ENCODE measurements at places on chromosomes 2 and 18.

DNA sequence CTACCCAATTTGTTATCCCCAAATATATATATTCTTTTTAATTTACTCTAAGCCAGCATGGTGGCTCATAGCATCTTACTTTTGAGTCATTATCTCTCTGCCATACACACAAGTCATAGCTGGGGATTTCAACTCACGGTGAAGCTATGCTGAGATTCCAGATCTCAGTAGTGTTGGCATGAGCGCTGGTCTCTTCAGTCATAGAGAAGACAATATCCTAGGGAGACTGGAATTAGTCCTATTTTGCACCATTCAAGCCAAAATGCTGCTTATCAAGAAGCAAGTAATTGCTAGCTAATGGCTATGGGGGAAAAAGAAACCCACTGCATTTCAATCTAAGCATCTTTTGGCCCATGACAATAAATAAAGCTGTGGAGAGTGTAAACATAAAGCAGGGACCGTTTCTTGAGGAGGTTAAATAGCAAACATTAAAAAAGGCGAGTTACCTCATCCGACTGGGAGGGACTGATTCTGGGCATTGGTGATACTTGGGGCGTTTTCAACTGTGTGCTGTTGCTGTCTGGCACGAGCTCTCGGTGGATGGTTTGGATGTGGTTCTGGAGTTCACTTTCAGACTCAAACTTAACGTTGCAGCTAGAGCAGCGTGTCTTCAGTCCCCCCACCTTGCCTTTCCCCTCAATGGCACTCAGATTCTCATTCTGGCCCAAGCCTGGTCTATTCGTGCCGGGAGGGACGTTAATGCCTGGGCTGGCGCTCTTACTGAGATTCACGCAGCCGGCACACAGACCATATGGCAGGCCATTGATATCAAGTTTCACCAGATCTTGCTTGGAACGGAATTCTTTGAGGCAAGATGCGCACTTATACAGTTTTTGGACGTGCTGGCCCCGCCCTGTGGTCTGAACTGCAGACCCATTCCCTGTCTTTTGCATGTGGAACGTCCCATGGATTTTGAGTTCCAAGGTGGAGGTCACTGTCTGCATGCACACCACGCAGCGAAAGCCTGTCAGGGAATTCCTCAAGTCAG lies 127.8 kb downstream of the ZNF521 start:
- no peak for DNase-seq

DNA sequence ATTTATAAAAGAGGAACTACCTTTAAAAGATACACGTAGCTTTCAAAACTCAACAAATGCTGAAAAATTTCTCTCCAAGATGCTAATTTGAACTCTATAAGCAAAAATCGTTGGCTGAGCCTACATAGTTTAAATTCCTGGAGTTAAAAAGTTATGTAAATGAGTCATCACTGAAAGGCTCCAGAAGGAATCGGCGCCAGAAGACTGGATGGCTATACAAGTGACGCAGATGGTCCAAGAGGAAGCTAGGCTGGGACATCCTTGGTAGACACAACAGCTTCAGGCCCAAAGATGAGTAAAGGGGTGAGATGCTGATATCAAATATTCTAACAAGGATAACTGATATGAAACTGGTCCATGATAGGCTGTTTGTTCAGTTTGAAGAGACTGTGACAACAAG lies 22.8 kb upstream of the DNAH6 start:
- no peak for DNase-seq

DNA sequence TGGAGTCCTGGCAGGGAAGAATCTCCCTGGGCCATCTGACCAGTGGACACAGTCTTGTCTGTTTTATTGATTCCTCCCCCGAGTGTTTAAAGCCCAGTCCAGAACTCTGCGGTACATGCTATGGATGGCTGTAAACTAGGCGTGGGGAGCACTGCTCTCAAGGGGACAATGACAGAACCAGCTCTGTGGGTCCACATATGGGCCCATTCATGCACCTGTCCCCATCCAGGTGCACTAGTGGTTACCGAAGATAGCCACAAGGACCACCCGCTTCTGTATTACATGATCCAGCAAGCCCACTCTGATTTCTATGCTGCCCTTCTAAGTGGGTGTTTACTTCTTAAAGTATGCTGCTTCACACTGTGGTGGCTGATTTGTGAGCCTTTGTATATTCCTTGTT lies 21.0 kb downstream of the CHST10 start:
- DNase-seq = no peak

GRCh38 chr2:24353973-24354372 lies 6.4 kb downstream of the ITSN2 start:
- DNase-seq = no peak

GRCh38 chr2:58770846-58771245 lies 529.7 kb upstream of the FANCL start:
- no peak for DNase-seq

DNA sequence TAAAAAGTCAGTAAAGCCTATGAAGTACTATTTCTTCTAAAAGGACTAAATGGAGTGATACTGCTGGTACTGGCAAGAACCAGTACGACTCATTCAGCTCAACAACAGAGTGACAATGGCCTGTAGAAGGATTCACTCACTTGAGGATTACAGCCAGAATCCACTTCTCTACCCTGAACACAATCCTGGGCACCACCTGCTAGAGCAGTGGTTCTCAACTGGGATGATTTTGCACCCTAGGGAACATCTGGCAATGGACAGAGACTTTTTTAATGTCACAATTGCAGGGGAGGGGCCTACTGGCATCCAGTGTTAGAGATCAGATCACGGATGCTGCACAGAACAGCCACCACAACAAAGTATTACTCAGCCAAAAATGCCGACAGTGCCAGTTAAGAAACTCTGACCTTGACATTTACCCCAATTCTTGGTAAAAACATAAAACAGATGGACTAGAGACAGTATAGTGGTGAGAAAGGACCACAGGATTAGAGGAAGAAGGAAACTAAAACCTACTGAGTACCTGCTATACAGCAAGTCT lies 5.0 kb downstream of the SPIRE1 start:
- DNase-seq = no peak

GRCh38 chr2:58475756-58476155 lies 234.6 kb upstream of the FANCL start:
- DNase-seq = no peak

DNA sequence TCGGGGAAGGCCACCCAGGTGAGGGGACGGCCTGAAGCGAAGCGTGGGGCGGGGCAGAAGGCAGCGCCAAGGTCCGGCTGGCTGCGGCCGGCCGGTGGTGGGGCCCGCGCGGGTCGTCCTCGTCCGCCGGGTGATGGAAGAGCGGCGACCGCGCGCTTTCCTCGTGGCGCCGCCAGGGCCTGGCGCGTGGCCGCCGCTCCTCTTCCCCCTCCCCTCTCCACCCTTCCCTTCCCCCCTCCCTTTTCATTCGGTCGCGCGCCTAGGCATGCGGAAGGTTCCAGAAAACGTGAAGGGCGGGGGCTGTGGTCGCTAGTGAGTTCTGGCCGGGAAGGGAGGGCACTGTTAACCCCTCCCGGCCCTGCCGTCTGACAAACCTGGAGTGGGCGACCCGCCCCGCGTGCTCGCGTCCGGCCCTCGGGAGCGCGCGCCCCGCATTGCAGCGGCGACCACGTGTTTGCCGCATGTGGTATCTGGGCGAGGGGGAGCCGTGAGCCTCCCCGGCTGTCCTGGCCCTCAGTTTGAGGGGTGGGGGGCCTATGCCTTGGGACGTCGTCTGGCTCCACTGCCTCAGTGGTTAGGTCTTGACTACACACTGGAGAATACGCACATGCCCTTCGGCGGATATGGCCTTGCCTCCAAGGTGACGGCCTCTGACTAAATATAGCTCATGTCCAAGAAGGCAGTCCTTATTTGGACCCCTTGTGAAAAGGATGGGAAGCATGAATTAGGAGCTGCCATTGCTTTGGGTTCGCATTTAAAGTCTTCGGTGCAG lies 579 bp downstream of the MAT2A start:
- peak; percentile 69 for DNase-seq

- no peak for DNase-seq
Observed at GRCh38 chr18:31591113-31591512, 564 bp upstream of the TTR start.

DNA sequence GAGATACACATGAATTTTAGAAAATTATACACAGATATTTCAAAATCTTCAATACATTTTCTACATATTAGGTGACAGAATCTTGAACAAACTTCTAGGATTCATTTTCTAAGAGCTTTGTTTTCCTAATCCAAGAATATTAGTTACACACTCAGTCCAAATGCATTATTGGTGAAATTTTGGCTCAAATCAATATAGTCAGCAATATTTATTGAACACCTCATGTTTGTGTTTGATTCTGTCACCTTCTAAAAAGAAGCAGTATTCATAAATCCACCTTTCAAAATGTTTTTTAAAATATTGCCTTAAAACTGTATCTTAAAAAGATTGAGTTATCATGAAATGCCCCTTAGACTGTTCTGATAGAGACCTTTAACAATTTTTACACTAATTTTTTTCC lies 40.2 kb downstream of the KCNH7 start:
- DNase-seq = no peak

- no peak for DNase-seq
Observed at GRCh38 chr2:61181382-61182058, 19.5 kb downstream of the C2orf74 start.

GRCh38 chr2:134366359-134366758 lies 112.5 kb downstream of the MGAT5 start:
- no peak for DNase-seq

- DNase-seq = no peak
Observed at GRCh38 chr2:210459880-210460279, 16.7 kb downstream of the LANCL1 start.

- no peak for DNase-seq
Observed at GRCh38 chr2:30425326-30425725, 21.7 kb upstream of the LCLAT1 start.

DNA sequence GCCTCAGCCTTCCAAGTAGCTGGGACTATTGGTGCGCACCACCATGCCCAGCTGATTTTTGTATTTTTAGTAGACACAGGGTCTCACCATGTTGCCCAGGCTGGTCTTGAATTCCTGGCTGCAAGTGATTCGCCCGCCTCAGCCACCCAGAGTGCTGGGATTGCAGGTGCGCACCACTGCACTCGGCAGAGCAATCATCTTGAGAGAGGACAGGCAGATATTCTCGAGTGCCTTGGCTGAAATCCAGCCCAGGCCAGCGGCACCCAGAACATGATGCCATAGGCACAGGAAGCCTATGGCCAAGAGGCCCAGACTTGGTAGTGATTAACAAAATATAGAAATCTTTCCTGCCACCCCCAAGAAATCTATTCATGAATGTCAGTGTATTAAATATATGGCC lies 58.0 kb upstream of the PEX13 start:
- DNase-seq = no peak

- no peak for DNase-seq
Observed at GRCh38 chr18:80183273-80184050, 63.9 kb downstream of the PARD6G start.

GRCh38 chr2:133802409-133803039 lies 234.3 kb upstream of the NCKAP5 start:
- no peak for DNase-seq

DNA sequence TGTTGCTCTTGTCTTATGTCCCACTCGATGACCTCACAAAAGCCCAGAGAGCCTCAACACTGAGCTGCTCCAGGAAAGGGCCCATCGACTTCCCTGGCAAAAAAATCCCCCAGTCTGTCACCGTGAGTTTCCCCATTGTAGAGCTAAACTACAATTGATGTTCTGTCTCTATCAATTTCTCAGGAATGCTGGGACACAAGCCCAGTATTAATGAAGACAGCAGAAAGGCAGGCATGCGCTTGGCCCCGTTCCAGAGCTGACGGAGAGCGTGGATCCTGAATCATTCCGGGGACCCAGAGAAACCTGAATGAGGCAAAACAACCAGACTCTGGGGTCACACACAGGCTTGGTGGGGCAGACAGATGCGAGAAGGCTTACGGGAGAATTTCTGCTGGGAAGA lies 146.9 kb downstream of the TTC32 start:
- no peak for DNase-seq

DNA sequence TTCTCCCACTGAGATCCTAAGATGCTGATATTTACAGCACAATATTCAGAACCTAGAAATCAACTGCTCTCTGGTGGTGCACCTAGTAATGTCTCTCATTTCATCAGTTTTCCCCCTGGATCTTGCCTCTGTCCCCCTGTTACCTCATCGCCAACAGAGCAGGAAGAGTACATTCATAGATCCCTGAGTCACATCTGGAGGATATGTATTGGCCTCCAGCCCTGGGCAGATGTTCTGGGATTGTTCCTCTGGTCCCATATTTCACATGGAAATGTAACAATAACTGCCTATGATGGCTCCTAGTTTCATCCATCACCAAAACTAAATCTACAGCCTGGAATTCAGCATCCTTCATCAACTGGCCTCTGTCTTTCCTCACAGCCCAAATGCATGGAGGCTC lies 278.8 kb upstream of the SLC14A2 start:
- no peak for DNase-seq
